ENCODE measurements at places on chromosomes 11 and 22.

DNA sequence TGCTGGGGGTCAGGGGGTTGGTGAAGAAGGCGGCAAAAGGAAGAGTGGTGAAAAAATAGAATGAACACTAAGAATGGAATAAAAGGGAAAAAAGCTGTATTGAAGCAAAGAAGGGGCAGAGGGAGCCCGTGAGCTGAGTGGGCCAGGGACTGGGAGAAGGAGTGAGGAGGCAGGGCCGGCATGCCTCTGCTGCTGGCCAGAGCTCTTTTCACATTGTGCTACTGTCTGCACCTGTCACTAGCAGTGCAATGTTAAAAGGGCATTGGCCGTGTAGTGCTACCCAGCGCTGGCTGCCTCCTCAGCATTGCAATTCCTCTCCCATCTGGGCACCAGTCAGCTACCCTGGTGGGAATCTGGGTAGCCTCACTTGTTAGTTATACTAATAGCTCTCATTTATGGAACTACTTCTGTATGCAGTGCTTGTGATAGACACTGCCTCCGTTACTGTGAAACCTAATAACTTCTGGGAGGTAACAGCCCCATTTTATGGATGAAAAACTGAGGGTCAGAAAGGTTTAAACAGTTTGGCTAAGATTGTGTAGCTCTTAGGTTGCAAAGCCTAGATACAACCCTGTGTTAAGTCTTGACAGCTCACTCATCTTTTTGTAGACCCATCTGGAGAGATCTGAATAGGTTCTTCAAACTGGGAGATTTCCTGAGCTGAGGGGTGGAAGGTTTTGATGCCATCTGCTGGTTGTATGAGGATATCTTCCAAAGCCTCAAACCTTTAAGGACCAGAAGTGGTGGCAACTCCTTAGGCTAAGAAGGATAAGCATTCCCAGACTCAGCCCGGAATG lies 8.5 kb downstream of the YPEL4 start:
- DNase-seq: no peak

DNA sequence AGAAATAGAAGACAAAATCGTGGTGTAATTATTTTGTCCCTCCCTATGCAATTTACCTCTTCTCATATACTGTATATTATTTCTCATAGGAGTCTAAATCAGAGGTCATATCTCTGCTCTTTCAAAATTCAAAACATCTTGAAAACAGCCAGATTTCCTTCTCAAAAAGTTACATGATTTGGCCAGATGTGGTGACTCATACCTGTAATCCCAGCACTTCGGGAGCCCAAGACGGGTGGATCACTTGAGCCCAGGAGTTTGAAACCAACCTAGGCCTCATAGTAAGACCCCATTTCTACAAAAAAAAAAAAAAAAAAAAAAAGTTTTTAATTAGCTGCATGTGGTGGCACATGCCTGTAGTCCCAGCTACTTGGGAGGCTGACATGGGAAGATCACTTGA lies 29.0 kb upstream of the DNAJB7 start:
- no peak for DNase-seq

GRCh38 chr11:20658135-20658534 lies 11.3 kb upstream of the NELL1 start:
- DNase-seq: no peak

DNA sequence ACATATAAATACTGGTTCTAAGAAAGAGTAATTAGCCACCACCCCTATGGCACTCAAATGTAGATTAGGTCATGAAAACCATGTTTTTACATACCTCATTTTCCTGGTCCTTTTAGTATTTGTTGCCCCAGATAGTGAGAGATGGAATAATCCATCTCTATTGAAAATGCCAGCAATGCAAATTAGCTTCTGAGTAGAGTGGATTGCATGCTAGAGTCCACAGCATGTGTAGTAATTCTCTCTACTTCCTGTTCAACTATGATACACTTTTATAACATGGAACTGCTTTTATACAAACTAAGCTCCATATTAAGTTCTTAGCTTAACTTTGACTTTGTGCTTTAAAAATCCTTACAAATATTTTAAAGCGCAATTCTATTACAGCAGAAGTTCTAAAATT lies 73.2 kb downstream of the TRPC6 start:
- DNase-seq: no peak

DNA sequence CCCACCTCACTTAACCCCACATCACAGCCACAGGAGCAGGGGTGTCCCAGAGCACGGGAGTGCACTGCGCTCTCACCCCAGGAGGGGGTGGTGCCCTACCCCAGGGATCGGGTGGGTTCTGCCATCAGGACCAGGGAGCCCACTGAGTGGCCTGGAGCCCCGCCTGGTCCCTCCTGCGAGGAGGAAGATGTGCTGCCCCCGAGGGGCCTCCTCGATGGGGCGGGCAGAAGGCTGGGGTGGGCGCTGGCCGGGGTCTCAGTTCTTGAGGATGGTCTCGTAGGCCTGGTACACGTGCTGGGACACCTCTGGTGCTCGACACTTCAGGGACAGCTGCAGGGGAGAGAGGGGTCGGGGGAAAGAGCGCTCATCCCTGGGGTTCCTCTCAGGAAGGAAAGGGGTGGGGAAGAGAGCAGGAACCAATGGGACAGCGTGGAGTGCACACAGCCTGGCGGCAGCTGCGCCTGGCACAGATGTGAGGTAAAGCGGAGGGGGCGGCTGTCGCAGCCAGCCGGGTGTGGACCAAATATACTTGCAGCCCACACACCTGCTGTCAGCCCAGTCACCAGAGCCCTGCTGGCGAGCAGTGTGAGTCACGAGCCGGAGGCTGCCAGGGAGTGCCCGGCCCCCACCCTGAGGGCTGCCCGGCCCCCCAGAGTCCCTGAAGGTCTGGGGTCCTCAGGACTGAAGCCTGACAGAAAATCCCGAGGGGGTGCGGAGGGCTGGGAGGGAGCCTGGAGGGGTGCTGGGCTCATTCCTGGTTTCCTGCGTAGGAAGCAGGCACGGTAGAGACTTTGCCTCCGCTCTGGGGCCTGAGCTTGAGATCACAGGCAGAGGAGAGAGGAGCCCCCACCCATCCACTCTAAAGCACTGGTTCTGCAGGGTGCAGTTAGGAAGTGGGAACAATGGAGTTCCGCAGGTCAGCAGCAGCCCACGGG lies 13.3 kb upstream of the RASL10A start:
- DNase-seq: no peak

DNA sequence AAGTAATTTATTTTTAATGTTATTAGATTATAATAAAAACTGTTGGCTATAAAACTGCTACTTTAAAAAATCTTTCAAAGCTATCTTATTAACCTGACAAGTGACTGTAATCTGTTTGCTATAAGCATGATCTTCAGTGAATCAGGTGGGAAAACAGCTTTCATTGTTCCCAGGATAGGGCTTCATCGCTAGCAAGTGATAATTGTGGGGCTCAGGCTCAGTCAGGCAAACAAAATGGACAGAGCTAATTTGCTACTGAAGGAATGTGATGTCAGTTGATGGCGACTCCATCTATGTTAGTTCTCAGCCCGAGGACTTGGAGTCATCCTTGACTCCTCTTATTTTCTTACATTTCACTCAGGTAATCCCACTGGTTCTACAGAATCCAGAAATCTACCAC lies 125.0 kb downstream of the RASSF10 start:
- DNase-seq: no peak

DNA sequence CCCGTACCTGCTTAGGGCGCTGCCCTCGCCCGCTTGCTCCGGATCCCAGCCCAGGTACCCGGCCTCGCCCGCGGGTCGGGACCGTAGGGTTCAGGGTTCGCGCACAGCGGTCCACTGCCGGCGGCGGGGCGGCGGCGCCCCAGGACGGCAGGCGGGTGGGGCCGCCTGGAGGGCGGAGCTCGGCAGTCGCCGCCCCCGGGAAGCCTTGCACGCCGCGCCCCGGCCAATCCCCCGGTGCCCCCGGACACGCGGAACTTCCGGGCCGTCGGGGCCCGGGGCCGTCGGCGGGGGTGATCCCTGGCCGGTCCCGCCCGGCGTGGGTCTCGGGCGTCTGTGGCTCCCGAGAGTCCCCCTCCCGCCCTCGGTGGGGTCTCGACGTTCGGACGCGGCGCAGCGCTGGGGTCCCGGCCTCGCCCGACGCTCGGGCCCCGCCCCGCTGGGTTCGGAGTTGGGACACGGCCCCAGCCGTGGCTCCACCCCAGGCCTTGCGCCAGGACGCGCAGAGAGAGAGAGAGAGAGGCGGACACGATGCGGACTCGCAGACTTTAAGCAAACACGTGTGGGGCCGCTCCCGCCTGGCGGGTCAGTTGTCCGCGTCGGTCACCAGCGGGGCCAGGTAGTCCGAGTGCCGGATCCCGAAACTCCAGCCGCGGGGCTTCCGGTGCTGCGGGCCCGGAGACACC lies at the start of gene TYMP:
Gene TYMP, minus strand, starts transcription at position 116 of the 683 bp plus-strand sequence. CDS start 303 bp downstream, outside the sequence.
- peak; percentile 49 for DNase-seq

GRCh38 chr11:8831861-8832260 lies 79.1 kb upstream of the AKIP1 start:
- no peak for DNase-seq

- DNase-seq: no peak
Measured at GRCh38 chr11:101103433-101103832, 26.2 kb downstream of the PGR start.

DNA sequence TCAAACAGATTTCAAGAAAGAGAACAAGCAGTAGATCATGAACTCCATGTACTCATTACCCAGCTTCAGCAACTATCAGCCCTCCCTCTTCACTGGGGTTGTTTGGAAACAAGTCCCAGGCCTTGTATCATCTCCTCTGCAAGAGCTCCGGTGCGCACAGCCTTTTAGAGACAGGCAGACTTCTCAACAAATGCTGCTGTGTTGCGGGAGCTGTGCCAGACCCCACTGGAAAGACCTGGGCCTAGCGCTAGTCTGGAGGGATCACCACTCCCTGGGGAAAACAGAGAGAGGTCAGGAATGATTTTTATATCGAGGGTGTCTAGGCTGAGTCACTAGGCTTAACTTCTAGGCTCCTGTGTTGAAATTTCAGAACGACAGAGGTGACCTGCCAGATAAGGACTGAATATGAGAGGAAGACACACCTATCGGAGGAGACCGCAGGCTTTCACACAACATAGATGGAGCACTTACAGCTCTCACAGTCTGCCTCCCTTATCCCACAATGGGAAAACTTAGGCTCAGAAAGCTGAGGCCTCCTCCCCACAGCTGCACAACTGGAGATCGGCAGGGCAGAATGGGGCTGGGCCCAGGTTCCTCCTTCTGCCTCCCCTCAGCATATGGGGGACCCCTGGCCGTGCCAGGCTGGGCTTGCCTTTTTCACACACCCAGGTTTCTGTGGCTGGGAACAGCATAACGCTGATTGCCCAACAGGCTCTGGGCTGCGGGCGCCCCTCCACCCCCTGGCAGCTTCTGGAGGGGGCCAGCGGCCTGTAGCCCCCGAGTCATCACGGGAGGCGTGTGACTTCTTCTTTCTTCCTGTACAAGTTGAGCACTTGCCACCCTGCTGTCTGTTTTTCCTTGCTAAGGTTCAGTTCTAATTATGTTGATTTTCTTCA lies 86.0 kb downstream of the PKNOX2 start:
- no peak for DNase-seq

GRCh38 chr22:46011627-46012181 lies 34.7 kb upstream of the WNT7B start:
- no peak for DNase-seq

- DNase-seq: no peak
Measured at GRCh38 chr11:119787074-119787461, 58.1 kb upstream of the NECTIN1 start.

DNA sequence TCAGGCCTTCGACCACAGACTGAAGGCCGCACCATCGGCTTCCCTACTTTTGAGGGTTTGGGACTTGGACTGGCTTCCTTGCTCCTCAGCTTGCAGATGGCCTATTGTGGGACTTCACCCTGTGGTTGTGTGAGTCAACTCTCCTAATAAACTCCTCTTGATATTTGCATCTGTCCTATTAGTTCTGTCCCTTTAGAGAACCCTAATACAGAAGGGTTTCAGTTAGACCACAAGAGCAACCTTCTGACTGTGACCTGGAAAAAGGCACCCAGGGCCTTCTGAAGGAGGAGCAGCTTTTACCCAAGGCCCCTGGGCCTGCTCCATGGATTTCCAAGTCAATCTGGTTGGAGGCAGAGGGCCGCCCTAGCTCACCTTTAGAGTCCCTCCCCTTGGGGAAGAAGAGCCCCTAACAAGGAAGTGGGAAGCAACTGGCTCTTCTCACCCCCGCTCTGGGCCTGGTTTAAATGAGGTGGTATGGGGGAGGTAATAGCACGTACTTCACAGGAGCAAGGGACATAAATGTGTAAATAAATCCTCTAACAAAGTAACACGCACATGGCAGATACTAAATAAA lies 11.2 kb upstream of the CHST1 start:
- no peak for DNase-seq

Measured in stimulated activated CD8-positive, alpha-beta memory T cell treated with anti-CD3 and anti-CD28 coated beads, Interleukin-15, amount 100 ng/mL, for 24 hours (primary cell).